ENCODE measurements at places on chromosomes 3 and 15.

DNA sequence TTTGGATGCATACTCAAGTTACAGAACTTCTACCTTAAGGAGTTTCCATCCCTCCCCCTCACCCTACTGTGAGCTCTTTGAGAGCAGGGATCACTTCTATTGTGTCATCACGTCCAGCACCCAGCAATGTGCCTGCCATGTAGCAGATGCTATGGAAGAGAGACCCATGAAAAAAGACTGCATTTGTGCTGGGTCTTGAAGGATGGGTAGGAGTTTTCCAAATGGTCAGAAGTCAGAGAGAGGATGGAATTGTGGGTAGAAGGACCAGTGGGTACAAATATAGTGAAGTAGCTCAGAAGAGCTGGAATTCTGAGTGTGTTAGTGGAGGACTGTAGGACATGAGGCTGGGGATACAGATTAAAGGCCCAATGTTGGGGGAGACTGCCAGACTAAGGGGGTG lies 141.7 kb downstream of the SRGAP3 start:
- no peak for DNase-seq

DNA sequence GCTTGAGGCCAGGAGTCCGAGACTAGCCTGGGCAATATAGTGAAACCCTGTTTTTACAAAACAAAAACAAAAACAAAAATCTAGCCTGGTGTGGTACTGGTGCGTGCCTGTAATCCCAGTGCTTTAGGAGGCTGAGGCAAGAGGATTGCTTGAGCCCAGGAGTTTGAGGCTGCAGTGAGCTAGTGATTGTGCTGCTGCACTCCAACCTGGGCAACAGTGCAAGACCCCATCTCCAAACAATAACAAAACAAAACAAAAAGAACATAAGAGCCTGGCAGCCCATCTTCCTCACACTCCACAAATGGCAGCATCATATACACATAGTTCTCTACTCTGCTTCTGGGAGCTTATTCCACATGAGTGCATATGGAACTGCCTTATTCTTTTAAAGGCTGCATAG lies 2.2 kb upstream of the TRH start:
- no peak for DNase-seq

DNA sequence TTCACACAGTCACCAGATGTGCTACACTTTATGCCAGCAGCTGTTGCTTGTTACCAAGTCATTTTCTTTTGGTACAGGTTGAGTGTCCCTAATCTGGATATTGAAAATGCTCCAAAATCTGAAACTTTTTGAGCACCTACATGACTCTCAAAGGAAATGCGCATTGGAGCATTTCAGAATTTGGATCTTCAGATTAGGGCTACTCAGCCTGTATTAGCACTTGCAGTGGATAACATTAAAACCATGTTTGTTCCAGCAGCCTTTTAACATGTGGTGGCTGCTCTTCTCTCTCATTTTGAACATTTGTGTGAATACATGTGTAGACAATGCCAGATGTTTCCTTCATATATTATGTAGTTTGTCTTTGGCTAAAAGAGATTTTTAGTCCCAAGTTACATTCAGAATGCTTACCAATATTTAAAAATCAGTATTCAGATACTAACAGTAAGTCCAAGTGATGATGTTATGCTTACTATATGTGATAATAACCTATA lies 230.9 kb upstream of the UBE2E1 start:
- DNase-seq: no peak

DNA sequence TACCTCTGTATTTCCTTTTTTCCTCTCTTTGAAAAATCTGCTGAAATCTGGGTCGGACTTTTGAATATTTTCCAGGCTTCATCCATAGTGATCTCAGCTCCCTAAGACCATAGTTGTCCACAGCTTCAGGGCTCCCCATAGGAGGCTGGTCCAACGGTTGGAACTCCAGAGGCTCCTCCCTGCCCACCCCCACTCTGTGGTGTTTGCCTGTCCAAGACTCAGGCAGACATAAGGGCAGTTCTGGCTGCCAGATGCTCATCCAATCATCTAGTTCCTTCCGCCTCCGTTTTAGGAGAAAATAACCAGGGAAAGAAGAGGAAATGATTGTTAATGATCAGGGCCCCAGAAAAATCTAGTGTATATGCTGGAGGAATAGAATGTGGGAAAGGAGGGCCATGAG lies 27.9 kb upstream of the PRTG start:
- DNase-seq: no peak

- no peak for DNase-seq
Measured at GRCh38 chr15:96593735-96594134, 263.2 kb downstream of the NR2F2 start.

DNA sequence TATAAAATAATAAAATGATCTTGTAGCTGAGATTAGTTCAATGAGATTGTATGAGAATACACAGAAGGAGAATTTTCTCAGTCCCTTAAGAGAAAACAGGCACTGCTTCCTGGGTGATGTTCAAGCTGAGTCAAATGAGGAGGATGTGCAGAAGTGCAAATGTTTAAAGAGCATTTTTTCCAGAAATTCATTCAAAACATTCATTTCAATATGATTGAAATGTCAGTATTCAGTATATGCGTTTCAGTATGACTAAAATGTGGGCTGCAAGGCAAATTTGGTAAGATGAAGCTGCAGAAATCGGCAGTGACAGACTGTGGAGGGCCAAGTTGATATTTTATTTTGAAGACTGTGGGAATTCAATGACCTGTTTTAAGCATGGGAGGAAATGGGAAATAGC lies 19.3 kb upstream of the PYDC2 start:
- no peak for DNase-seq

DNA sequence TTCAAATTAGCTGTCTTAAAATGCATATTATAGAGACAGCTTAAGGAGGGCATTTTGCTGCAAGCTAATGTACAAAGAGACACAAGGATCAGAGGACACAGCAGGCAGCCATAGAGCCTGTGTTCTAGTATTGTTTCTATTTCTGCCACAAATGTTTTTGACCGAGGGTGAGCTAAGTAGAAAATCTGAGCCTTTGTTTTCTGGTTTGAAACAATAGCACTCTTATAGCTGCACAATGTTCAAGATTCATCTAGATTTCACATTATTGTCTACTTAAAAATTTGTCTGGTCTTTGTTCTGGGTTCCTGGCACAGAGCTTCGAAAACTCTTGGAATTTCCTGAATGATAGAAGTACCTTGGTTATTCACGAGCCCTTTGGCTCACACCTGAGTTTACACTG lies 40.0 kb upstream of the TUSC7 start:
- DNase-seq: no peak

- no peak for DNase-seq
Measured at GRCh38 chr15:33086500-33087121, 107.9 kb downstream of the FMN1 start.
